ENCODE measurements at places on chromosomes 3 and 15.
A peak's percentile ranks its signal among the peaks of the same experiment; 100 is the strongest.

- no peak overlapping the region for H3K27ac ChIP-seq
- no peaks in the 10 kb centered on the region for H3K27me3 ChIP-seq
- DNase-seq = no peak
These were observed 94.6 kb downstream of the EEFSEC start for GRCh38 chr3:128247666-128248409.

DNA sequence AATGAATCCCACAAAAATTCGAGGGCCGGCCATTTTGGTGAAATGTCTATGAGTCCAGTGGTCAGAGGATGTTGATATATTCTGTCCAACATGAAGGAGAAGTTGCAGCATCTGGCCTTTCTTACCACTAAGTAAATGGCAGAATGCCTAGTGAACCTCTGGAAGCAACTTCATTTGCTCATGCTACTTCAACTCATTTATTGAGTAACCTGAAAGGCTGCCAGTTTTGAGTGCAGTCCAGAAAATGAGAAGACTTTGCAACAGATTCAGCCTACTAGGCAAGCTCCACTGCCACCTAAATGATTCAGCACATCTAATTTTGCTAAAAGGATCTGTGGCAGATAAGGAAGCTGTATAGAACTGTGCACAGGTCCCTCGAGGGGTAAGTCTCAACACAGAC, 265.0 kb downstream of the OPA1 start:
- H3K36me3 ChIP-seq = no peaks in the 10 kb centered on the region
- no peaks in the 10 kb centered on the region for H3K4me1 ChIP-seq

DNA sequence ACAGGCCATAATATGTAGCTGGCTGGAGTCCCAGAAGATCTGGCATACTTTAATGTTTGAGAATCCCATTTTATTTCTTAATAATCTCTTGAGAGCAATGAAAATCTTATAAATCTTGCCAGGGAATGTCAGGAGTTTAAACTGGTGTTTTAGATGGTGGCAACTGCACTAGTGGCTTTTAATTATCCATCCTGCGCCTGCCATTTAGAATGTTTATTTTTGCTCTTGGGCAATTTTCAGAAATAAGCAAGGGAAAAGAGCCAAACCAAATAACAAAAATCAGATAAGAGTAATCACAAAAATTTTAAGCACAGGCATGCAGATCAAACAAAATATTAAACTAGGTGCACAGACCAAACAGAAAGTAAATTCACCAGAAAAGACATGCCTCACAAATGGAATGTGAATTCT, 41.9 kb upstream of the UBP1 start:
- peak overlapping the region; percentile 3 for H3K27ac ChIP-seq
- H3K4me3 ChIP-seq = peak overlapping the region; percentile 26
- no peak for DNase-seq
- no peaks in the 10 kb centered on the region for H3K4me1 ChIP-seq
- no peaks in the 10 kb centered on the region for H3K27me3 ChIP-seq
- H3K36me3 ChIP-seq = no peaks in the 10 kb centered on the region

DNA sequence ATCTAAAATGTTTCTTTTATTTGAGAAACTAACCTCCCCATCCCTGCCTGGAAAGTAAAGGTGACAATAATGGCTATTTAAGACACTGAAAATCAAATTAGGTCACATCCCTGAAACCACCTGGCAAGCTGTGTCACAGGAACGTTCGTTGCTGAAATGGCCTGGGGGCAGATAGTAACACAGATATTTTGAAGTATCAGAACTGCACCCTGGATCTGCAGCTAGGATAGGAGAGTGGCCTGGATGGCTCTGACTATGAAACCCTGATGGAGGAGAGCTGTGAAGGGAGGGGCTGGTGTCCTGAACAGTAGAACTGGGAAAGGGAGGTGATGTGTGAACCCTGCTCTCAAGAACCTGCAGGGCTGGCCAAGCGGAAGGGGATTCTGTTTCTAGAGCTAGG, 648.3 kb upstream of the CFAP20DC start:
- no peak overlapping the region for H3K4me3 ChIP-seq
- no peaks in the 10 kb centered on the region for H3K36me3 ChIP-seq
- no peak overlapping the region for H3K27ac ChIP-seq
- H3K27me3 ChIP-seq = no peaks in the 10 kb centered on the region
- no peaks in the 10 kb centered on the region for H3K4me1 ChIP-seq
- DNase-seq = no peak

- DNase-seq = no peak
- no peaks in the 10 kb centered on the region for H3K36me3 ChIP-seq
- H3K27ac ChIP-seq = no peak overlapping the region
- H3K4me3 ChIP-seq = no peak overlapping the region
These were observed 197.6 kb downstream of the MINAR1 start for GRCh38 chr15:79629687-79630086.

DNA sequence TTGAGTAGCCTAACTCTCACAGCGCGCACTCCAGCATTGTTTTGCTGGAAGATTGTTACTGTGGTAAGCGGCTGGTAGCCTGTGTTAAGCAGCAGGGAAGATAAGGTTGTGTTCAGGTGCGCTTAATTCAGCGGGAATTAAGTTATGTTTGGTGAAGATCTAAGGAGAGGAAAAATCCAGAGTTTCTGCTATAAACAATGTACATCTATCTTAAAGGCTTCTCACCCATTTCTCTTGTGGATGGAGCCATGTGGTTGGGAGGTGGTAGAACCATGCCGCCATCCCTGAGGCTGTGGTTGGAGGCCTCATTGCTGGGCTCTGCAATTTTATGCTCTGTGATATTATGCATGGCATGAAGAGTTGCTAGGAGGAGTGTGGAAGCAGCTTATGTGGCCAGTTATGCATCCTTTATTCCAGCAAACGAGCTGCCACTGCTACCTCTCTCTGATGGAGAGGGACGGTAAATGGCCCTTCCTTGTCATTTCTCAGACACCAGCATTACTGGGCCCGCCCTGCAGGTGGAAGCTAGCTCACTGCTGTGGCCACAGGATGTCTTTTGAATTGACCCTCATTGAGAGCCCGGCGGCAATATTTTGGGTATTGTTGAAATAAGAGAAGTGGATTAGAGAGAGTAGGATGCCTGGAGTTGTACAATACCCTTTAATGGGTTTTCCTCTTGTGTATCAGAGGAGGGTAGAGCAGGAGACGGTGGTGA, 1.3 kb downstream of the MINAR1 start:
- no peak overlapping the region for H3K27ac ChIP-seq
- no peaks in the 10 kb centered on the region for H3K27me3 ChIP-seq
- H3K4me3 ChIP-seq = peak overlapping the region; percentile 69
- H3K4me1 ChIP-seq = peaks cover 4% of the 10 kb centered on the region
- no peak for DNase-seq

DNA sequence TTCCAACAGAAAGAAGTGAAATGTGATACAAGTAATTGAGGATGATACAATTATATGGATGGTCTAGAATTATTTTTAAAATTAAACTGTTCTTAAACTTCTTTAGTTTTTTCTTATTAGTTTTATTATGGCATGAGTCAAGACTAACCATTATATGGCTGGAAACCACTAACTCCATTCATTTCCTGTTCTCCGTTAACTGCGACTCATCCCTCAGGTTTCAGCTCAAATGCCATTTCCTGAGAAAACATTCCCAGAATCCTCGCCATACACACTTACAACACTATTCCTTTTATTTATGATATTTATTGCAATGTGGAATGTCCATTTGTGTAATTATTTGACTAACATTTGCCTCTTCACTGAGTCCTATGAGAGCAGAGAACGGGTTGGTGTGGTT, 394.1 kb downstream of the SOX2 start:
- H3K27ac ChIP-seq = no peak overlapping the region
- no peak for DNase-seq
- H3K4me3 ChIP-seq = no peak overlapping the region
- H3K27me3 ChIP-seq = no peaks in the 10 kb centered on the region

DNA sequence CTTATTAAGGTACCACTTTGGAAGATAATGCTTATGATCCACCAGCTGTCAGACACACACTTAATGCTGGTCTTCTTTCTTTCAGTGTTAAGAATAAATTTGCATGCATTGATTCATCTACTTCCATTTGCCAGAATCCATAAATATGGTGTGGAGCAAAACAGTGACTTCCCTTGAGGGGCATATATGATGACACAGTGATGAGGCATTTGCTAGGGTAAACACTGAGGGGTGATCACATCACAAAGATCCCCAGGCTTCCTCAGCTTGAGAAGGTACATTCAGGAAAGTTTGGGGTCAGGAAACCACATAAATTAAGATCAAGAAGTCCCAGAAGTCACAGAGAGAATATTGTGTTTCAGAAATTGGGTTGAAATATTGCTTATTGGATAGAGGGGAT, 9.9 kb upstream of the ZBED2 start:
- H3K4me1 ChIP-seq = no peaks in the 10 kb centered on the region
- no peak for DNase-seq
- H3K27ac ChIP-seq = no peak overlapping the region

DNA sequence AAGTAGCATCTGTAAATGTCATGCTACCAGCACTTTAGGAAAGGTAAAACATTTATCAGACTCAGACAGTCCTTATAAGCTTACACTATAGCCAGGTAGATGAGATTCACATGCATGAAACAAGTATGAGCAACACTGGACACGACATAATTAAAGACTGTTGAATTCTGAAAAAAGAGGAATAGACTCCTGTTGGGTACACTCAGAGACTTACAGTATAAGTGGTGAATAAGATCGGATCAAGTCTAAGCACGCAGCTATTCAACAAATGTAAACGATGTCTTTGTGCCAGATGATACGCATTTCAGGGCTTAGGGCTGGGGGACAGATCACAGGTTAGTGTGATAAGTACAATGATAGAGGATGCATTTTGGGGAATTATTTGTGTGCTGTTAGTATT, 43.2 kb upstream of the SPPL2A start:
- H3K27me3 ChIP-seq = no peaks in the 10 kb centered on the region
- no peak overlapping the region for H3K27ac ChIP-seq
- no peak for DNase-seq
- no peak overlapping the region for H3K4me3 ChIP-seq
- H3K36me3 ChIP-seq = no peaks in the 10 kb centered on the region

GRCh38 chr3:129577925-129578786, 28.3 kb downstream of the PLXND1 start:
- peaks cover 57% of the 10 kb centered on the region for H3K36me3 ChIP-seq
- H3K4me3 ChIP-seq = no peak overlapping the region
- no peaks in the 10 kb centered on the region for H3K27me3 ChIP-seq
- DNase-seq = no peak

- no peak for DNase-seq
- H3K4me1 ChIP-seq = no peaks in the 10 kb centered on the region
- H3K27me3 ChIP-seq = no peaks in the 10 kb centered on the region
- H3K4me3 ChIP-seq = no peak overlapping the region
These were observed 73.9 kb downstream of the MAGI1 start for GRCh38 chr3:65964838-65965237.

DNA sequence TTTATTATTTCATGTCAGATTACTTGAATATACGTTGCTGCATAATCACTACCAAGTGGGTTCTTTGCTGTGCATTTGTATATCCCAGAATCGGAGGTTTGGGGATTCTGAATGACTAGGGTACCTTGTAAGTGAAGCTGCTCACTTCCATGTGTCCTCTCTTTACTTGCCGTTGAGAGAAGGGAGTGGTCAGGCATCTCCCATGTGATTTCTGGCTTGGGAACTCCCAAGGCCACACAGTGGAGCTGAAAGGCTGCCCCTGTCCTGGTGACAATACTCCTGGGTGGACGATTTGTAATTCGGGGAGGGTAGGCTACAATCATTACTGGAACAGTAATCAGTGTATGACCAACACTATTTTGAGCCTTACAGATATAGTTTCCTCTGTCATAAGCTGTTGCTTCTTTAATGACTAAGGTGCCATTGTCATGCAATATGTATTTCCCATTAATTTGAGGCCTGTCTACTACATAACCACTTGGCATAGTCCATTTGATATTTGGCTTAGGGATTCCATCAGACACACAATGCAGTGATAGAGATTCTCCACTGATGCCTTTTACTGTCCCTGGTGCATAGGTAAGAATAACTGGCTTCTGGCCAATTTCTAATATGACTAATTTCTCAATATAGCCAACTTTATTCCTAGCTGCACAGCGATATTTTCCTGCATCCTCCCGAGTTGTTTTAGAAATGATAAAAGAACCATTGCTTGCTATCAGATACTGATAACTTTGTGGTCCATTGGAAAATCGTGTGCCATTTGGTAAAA, 24.0 kb downstream of the IGSF10 start:
- no peak overlapping the region for H3K4me3 ChIP-seq
- no peaks in the 10 kb centered on the region for H3K36me3 ChIP-seq
- no peak for DNase-seq
- H3K27me3 ChIP-seq = no peaks in the 10 kb centered on the region

DNA sequence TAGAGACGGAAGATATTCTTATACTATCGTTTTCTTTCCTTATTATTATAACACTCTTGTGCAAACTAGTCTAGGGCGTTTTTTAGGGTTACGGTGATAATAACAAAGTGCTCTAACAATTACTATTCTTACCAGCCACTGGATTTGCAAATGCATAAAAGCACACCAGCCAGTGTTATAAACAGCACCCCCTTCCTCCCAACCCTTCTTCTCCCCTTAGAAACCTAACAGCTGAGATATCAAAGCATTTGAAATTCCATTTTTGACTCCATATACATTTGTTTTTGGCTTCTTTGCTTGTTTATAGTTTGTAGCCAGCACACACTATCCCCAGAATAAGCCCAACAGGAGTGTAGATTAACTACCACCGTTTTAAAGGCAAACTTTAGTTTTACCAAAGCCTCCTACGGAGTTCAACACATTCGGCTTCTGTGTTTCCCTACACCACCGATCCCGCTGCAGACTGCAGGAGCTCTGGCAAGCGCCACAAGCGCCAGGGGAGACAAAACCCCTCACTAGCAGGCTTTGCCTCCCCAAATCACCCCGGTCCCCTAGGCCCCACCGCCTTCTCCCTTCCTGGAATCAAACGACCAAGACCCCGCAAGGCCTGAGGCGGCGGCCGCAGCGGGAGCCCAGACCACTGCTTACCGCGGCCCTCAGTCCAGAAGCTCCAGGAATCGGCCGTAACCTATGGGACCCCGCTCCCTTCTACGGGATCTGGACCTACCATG, 461 bp downstream of the COPB2 start:
- peak overlapping the region; percentile 96 for H3K27ac ChIP-seq
- no peaks in the 10 kb centered on the region for H3K36me3 ChIP-seq
- peaks cover 3% of the 10 kb centered on the region for H3K4me1 ChIP-seq
- no peaks in the 10 kb centered on the region for H3K27me3 ChIP-seq

DNA sequence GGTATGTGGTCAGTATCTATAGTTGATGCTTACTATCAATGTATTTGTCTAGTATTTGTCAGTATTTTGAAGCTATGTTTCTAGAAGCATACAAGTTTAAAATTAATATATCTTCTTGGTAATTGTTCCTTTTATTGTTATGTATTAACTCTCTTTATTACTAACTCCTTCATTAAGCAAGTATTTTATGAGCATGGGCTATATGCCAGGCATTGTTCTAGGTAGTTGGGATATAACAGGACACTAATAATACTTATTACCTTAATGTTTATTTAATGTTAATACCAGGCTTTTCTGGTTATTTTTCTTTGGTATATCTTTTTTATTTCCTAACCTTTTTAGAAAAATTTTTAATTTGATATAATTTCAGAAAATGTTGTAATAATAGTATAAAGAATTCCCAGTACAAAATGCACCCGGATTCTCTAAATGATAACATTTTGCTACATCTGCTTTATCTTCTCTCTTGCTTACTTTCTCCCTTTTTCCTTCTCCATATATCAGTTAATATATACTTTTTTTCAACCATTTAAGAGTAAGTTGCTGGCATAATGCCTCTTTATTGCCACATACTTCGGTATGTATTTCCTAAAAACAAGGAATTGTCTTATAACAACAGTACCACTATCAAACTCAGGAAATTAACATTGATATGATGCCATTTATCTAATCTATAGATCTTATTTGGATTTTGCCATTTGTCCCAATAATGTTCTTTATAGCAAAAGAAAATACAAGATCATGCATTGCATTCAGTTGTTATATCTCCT, 30.9 kb downstream of the LRRC49 start:
- H3K36me3 ChIP-seq = no peaks in the 10 kb centered on the region
- no peaks in the 10 kb centered on the region for H3K27me3 ChIP-seq
- no peak overlapping the region for H3K4me3 ChIP-seq
- no peak overlapping the region for H3K27ac ChIP-seq
